ENCODE measurements at places on chromosomes 1 and 21.

DNA sequence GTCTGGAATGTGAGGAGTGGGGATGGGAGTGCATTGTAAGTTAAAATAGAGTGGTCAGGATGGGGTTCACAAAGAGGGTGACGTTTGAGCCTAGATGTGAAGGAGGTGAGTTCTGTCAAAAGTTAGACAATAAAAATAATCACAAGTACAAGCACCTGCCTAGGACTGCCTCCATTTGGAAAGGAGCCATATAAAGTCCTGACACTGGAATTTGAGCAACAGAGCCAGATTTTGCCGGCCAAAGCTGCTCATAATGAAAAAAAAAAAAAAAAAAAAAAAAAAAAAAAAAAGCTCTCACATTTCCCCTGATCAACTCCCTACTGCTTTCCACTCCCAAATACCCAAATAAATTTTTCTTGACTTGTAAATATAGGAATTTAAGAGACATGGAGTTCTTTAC, 4.1 kb downstream of the PALMD start:
- no peak for DNase-seq

GRCh38 chr1:87513966-87514660, 185.4 kb downstream of the LMO4 start:
- no peak for DNase-seq

GRCh38 chr1:197234581-197234980, 33.5 kb upstream of the CRB1 start:
- no peak for DNase-seq

DNA sequence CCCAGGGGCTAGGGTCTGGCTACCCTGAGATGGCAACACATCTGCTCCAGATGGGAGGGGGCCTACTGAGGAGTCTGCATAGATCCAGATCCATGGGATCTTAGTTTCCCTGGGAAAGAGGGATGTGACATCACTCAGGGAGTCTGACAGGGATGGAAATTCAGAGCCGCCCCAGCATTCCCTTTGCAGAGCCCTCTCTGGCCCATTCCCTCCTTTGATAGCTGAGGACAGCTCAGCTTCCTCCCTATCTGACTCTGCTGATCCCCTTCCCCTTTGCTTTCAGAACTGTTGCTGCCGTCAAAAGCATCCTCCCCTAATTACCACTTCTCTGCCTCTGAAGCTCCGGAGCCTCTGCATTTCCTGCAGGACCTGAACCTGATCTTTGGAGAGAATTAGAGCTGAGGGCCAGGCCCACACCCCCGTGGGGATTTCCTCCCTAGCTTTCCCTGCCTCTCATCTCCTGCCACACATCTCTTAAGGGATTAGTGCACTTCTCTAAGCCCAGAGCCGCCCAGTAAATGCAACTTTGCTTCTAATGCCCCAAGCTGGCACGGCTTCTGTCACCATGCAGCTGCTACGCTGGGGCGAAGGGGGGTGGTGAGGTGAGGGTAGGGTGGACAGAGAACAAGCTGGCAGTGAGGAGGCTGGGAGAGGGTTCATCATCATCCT, 9.5 kb upstream of the ASCL5 start:
- DNase-seq = no peak

- no peak for DNase-seq
These were observed 54.3 kb upstream of the HSD17B7 start for GRCh38 chr1:162736184-162736583.

GRCh38 chr1:87130438-87130837, 198.2 kb upstream of the LMO4 start:
- no peak for DNase-seq

GRCh38 chr1:10694274-10694632, 102.2 kb downstream of the CASZ1 start:
- DNase-seq = peak; percentile 40

DNA sequence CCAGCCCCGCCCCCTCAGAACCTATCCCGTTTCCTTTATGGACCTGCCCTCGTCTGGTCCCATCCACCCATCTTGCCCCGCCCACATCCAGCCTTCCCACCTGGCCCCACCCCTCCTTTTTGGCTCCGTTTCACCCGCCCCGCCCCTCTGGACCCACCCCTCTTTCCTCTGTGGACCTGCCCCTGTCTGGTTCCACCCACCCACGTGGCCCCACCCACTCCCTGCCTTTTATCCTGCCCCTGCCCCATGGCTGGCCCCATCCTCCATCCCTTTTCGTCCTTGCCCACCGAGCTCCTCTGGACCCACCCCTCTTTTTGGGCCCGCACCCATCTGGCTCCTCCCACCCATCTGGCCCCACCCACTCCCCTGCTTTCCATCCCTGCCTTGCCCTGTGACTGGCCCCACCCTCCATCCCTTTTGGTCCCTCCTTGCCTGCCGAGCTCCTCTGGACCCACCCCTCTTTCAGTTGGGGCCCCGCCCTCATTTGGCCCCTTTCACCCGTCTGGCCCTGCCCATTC, 177.3 kb downstream of the CAMTA1 start:
- DNase-seq = peak; percentile 15

Data from ELR (cell line).